CD4-positive, alpha-beta T cell (primary cell): ENCODE measurements at places on chromosomes 6 and 20. TPM values are rescaled to one million over a fixed set of nuclear protein-coding genes. Genes with fewer than 3 reads are reported as not detected.

Gene F13A1
- 0.42 TPM for total RNA-seq

Gene PTK6
- total RNA-seq = 0.19 TPM

GRCh38 chr20:15374682-15375081 is 1037.3 kb upstream of the FLRT3 start:
- no peaks in the 10 kb centered on the region for H3K27me3 ChIP-seq
- no peaks in the 10 kb centered on the region for H3K4me1 ChIP-seq
- no peak overlapping the region for H3K27ac ChIP-seq
- DNase-seq = no peak
- H3K4me3 ChIP-seq = no peak overlapping the region
- H3K36me3 ChIP-seq = no peaks in the 10 kb centered on the region

DNA sequence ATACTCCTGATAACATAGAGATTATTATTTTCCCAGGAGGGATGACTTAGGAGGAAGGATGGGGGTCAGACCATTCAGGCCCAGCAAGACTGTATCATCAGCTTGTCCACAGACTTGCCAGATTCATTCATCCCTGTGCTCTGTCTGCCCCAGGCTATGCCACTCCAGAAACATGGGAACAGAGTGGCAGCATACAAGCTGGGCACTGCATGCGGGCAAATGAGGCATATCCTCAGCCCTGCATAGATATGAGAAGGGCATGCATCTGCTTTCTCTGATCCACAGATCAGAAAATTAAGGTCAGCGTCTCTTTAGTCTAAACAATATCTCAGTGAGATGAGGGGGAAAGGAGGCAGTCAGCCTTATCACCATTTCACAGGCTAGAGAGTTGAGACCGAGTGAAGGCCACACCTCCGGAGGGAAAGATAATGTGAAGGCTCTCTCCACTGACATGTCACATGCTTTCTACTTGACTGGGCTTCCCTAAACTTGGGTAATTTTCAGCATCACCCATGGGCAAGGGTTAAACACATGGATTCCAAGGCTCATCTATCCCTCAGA is 140.5 kb downstream of the TFAP2B start:
- no peak overlapping the region for H3K4me3 ChIP-seq
- no peak for DNase-seq
- no peaks in the 10 kb centered on the region for H3K36me3 ChIP-seq
- H3K4me1 ChIP-seq = no peaks in the 10 kb centered on the region
- no peak overlapping the region for H3K27ac ChIP-seq
- H3K27me3 ChIP-seq = no peaks in the 10 kb centered on the region

- H3K27me3 ChIP-seq = no peaks in the 10 kb centered on the region
- H3K4me1 ChIP-seq = no peaks in the 10 kb centered on the region
- DNase-seq = no peak
- H3K36me3 ChIP-seq = no peaks in the 10 kb centered on the region
- no peak overlapping the region for H3K4me3 ChIP-seq
- H3K27ac ChIP-seq = no peak overlapping the region
These were observed 196.6 kb downstream of the OTOR start for GRCh38 chr20:16944745-16945144.

- H3K27ac ChIP-seq = no peak overlapping the region
- no peaks in the 10 kb centered on the region for H3K4me1 ChIP-seq
- DNase-seq = no peak
- no peaks in the 10 kb centered on the region for H3K27me3 ChIP-seq
- no peaks in the 10 kb centered on the region for H3K36me3 ChIP-seq
These were observed 162.6 kb downstream of the MMUT start for GRCh38 chr6:49300443-49300842.

GRCh38 chr20:55880361-55880760 is 125.0 kb downstream of the CBLN4 start:
- no peaks in the 10 kb centered on the region for H3K36me3 ChIP-seq
- DNase-seq = no peak
- H3K4me3 ChIP-seq = no peak overlapping the region
- no peak overlapping the region for H3K27ac ChIP-seq
- no peaks in the 10 kb centered on the region for H3K27me3 ChIP-seq

DNA sequence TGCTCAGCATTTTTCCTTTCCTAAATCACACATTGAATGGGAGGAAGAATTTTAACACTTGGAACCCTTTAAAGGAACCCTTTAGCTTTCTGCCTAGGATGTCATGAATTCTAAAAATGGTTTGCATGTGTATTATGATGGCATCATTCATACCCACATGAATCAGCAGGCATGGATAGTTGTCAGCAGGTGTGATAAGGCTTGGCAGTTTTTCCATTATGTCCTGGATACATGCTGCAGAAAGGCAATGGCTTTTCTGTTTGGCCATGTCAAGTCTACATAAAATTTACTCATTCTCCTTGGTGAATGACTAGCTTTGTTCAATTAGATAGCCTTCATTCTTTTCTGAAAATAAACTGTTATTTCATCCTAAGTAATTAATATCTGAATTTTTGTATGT is 353.7 kb downstream of the GRIK2 start:
- no peak for DNase-seq
- H3K4me1 ChIP-seq = no peaks in the 10 kb centered on the region

- H3K27me3 ChIP-seq = no peaks in the 10 kb centered on the region
- no peaks in the 10 kb centered on the region for H3K4me1 ChIP-seq
- no peak for DNase-seq
These were observed 1719.3 kb downstream of the HACE1 start for GRCh38 chr6:103140308-103141027.

DNA sequence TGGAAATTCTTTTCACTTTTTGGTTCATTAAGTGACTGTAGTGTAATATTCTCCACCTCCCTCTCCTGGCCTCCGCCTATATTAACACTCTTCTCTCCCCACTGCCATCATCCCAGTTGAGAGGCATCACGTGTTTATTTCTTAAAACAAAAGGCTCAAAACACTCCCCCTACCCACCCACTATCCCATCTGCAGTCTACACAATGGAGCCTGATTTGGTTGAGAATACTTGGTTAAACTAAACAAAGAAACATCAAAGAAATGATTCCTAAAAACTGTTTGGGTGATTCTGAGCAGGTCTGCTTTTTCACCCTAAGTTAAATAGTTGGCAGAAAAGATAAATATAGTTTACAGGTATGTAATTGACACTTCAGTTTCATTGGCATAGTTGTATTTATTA is 5.9 kb downstream of the TFAP2B start:
- peaks cover 71% of the 10 kb centered on the region for H3K27me3 ChIP-seq
- no peak for DNase-seq
- no peak overlapping the region for H3K4me3 ChIP-seq
- H3K36me3 ChIP-seq = no peaks in the 10 kb centered on the region
- peaks cover 3% of the 10 kb centered on the region for H3K4me1 ChIP-seq
